ENCODE measurements at places on chromosomes 1 and 21.

- DNase-seq = no peak
Measured at GRCh38 chr1:9529190-9529589, 10.1 kb upstream of the SLC25A33 start.

DNA sequence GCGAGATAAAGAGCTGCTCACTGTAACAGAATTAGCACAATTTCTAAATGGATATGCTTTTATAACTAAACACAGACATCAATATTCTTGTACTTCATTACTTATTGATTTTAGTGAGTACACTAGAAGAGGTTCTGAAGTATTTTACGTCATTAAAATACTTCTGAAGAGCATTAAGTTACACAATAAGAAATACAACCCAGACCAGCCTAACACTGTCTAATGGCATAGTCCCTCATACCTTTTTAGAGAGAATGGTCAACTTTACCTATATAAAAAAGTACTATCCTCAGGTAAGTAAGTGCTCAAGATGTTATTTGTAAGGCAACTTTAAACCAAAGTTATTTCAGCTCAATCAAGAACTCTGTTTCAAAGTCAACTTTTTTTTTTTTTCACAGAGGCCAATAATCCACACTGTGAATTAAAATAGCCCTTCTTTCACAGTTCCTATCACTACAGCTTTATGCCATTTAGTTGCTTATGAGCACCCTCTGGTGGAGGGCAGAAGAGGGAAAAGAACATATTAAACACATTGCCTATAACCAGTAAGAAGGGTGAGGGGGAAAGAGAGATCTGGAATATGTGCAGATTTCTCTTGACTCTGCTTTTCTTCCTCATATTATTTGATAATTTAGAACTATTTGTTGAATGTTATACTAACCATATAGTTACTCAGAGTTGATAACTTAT, 182.1 kb upstream of the DMRTA2 start:
- peak; percentile 41 for DNase-seq

DNA sequence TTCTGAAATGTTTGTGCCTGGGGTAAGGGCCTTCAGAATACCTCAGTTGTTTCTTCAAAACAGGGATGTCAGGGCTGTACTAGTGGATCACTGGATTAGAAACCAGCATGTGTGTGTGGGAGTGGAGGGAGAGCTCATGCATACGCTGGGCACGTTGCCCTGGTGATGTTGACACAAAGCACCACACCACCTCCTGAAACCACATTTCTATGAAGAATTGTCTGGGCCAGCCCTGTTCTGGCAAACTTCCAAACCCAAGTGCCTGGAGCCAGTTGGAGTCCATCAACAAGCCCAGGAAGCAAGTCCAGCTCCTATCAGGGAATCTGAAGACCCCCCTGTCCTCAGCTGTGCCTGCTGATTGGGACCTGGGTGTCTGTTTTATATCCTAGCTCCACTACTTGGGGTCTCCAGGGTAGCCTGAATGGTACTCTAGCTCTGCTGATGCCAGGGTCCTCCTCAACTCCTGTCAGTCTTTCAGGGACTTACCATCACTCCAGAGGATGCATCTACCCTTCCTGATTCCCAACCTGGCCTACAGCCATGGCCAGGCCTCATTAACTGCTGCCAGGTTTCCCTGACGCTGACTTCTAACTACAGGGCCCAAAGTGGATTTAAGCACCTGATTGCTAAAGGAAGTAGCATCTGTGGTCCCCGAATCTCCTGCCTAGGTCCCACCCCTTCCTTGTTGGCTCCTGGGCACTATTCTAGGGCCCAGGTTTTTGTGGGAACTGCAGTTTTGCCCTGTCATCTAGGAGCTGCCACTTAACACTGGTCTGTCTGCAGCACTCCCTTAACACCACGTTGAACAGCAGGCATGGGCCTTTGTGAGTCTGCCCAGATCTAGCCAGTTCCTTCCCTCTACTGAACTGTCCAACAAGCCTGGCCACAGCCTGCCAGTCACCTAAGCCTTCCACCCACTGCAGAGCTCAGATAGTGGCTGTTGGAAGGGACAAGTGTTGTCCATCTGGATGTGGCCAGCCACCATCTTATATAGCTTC, 45.5 kb downstream of the LPAR3 start:
- DNase-seq = no peak

DNA sequence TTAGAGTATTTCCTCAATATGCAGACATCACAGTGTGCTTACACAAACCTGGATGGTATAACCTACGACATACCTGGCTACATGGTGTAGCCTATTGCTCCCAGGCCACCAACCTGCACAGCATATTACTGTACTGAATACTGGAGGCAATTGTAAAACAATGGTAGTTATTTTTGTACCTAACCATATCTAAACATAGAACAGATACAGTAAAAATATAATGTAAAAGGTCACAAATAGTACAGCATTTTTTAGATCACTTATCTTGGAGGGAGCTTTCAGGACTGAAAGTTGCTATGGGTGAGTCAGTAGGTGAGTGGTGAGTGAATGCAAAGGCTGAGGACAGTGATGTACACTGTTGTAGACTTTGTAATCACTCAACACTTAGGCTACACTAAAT, 492.3 kb downstream of the MRPL39 start:
- DNase-seq = no peak

DNA sequence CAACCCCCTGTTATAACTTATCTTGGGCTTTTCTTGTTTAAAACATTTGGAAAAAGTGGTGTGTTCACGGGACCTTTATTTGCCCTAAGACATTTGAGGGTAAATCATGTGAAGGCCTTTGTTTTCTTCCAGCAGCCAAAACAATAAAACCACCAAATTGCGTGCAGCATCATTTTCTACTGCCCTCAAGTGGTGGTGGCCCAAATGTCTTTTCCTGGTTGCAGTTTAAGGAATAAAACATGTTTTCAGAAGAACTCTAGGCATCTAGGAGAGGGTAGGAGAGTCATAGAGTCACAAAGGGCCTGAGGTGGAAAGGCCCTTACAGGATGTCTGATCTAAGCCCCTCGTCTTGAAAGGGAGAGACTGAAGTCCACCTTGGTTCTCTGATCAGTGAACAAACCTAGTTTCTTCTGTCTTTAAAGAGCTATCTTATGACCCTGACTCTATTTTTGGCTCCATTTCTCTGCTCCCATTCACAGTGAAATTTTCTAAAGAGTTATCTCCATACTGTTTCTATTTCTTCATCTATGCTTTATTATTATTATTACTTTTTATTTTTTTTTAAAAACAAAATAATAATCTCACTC, 16.0 kb upstream of the EPS15 start:
- peak; percentile 59 for DNase-seq

DNA sequence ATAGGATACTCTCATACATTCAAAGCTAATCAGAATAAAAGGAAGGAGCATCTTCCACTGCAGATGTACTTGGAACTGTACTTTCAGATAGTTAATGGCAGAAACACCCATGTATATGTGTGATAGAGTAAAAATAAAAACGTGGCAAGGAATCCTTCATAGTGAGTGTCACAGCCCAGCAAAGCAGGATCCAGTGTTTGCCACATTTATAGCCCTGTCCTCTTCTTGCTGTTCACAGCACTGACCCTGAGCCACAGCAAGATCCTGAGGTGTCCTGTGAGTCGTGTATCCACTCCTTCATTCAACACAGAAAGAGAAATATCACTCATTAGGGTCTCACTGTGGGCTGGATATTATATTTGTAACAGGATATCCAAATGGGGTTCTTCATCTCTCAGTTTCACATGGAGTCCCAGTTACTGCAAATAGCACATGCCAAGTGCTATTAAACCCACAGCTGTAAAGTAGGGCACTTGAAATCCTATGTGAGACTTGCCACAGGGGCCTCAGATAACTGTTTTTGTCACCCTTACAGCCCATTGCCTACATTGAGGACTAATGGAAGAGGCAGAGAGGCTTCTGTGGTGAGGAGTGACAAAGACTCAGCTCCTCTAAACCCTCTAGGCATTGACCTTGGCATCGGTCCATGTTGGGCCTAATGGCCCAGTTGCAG, 41.3 kb downstream of the CYP2J2 start:
- no peak for DNase-seq

DNA sequence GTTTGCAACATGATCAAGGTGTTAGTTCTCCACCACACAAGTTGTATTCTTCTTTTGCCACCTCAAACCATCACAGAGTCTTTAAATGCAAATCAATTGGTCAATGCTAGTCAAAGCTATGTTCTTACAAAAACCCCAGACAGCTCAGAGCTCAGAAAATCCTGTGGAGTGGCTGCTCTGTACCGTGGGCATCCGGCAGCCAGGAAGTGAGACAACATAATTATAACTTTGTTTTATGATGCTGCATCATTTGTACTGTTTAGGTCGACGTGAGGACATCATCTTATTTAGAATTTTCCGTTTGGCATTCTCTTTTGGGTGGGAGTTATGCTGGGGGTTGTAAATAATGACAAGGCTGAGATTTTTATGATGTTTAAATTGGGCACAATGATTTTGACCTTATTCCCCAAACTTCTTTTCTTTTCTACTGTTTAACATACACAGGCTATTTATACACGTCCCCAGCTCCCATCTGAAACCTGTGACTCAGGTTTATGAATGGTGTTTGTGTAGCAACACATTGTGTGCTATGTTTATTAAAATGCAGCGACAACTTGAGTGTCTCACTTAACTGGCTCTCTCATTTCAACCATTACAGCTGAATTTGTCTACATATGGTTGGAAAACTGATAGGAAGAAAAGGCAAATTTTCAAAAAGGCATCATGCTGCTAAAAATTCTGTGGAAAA, 124.0 kb downstream of the CNIH3 start:
- no peak for DNase-seq

DNA sequence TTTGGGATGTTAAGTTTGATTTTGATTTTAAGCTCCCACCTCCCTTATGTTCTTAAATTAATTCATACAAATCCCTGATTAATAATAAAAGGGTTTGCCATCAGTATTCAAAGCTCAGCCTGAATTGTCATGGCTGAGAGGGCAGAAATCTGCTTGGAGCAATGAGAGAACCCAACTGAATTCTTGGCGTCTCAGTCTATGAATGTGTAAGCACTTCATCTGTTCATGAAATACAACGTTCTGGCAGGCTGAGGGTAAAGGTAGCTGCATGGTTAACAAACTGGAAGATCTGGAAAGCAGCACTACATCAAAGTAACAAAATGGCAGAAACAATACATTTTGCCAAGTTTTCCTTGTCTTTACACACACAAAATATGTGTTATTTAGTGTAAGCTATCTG, 95.3 kb downstream of the ACBD6 start:
- DNase-seq = no peak

GRCh38 chr1:218546314-218546713, 201.2 kb downstream of the TGFB2 start:
- no peak for DNase-seq
